ENCODE measurements at places on chromosomes 2 and 18. TPM values are rescaled to one million over a fixed set of nuclear protein-coding genes. Genes with fewer than 3 reads are reported as not detected.

POTEI gene
- 4.0 TPM for total RNA-seq

MAB21L4 gene
- 2.9 TPM for total RNA-seq

DNA sequence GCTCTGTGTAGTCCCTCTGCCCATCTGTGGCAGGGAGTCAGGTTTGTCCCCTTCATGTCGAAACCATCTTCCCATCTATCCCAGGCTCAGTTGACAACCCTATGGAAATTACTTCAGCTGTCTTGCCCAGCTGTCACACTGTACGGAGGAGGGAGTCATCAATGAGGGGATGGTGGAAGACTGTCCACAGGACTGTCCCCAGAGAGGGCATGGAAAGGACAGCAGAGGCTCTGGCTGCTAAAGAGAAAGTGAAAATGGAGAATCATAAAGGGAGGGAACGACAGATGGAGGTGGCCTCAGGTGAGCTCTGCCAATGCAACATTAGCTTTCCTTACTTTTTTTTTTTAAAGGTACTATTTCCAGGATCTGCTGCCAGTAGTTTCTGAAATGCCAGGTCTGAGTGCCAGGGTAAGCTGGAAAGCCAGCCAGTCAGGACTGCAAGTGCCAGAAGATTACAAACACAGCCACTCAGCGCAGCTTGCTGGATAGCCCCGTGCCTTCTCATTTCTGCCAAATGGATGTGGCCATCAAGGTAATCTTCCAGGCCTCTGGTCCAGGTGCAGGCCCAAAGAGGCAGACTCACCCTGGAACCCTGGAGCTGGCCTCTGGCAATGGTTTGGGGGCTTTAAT is 192.8 kb downstream of the AGPS start:
- H3K4me3 ChIP-seq: no peak overlapping the region
- H3K27ac ChIP-seq: no peak overlapping the region
- peaks cover 4% of the 10 kb centered on the region for H3K4me1 ChIP-seq
- no peak for DNase-seq

DNA sequence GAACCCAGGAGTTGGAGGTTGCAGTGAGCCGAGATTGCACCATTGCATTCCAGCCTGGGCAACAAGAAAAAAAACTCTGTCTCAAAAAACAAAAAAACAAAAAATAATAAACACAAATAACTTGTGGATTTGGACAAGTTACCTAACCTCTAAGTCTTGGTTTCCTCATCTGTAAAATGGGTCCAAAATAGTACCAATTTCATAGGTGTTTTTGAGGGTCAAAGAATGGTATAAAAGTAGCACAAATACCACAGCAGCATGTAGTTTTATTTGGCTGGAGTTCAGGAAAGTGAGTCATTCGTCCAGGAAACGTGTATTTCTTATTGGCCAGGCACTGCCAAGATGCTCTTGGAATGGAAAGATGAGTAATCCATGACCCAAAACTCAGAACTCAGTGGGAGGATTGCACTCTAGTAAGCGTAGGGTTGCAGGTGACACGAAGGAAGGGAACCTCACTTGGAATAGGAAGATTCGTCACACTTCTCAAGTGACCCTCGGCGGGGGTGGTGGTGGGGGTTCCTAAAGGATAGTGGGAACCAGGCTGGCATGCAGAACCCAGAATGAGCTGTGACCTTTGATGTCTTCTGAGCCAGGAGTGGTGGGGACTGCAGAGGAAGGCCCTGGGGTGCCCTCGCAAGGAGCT is 24.4 kb downstream of the GRHL1 start:
- no peaks in the 10 kb centered on the region for H3K36me3 ChIP-seq
- H3K4me1 ChIP-seq: peaks cover 8% of the 10 kb centered on the region
- DNase-seq: no peak
- no peaks in the 10 kb centered on the region for H3K27me3 ChIP-seq
- no peak overlapping the region for H3K4me3 ChIP-seq

DNA sequence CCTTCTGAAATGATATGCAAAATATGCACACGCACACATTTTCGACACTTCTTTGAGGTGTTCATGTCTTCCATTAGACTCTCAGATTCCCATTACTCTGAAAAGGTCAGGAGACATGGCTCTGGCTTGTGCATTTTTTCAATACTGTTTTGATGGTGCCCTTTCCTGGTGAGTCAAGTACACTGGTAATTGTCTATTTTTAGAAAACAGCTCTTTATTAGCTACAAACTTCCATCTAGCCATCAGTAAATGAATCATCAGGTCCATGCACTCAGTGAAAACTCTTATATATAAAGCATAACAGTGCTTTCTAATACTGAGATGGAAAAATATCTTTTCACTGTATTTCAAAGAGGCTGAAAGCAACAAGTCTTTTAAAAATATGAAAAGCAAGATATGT is 194.9 kb downstream of the GALNT1 start:
- DNase-seq: no peak
- no peaks in the 10 kb centered on the region for H3K27me3 ChIP-seq
- H3K4me1 ChIP-seq: no peaks in the 10 kb centered on the region
- no peak overlapping the region for H3K27ac ChIP-seq

GRCh38 chr2:44267796-44268648 is 7.3 kb upstream of the SLC3A1 start:
- H3K4me1 ChIP-seq: no peaks in the 10 kb centered on the region
- H3K4me3 ChIP-seq: no peak overlapping the region

DNA sequence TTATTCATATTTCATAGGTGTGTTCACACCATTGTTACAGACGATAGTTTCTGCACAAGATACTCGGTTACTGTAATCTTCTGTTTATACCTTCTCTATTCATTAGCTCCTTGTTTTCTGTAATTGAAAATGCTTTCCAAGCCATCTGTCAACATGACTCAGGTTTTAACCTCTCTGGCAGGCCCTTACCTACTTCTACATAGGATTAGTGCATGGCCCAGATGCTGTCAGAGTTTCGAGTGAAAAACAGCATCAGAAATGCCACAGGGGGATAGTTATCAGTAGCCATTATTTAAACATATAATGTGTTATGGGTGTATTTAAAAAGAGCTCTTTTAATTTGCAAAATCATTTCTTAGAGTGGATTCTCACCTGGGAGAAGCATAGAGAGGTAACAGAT is 596.4 kb downstream of the FBXO15 start:
- no peaks in the 10 kb centered on the region for H3K27me3 ChIP-seq
- H3K36me3 ChIP-seq: no peaks in the 10 kb centered on the region
- H3K4me3 ChIP-seq: no peak overlapping the region
- no peak overlapping the region for H3K27ac ChIP-seq
- no peak for DNase-seq
- H3K4me1 ChIP-seq: no peaks in the 10 kb centered on the region

DNA sequence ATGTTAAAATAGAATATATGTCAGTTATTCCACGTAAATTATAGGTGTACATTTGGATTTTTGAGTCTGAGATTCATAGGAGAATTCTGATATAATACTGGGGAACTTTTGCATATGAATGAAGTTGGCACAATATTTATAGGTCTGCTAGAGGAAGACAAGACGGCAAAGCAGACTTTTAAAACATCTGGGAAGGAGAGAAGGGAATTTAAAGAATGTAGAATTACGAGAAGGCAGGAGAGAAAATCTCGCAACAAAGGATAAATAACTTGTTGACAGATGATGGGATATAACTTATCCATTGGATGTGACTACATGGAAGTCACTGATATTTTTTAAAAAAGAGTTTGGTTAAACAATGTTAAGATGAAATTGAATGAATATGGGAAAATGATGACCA is 615.6 kb downstream of the ERBB4 start:
- H3K4me1 ChIP-seq: no peaks in the 10 kb centered on the region
- no peak overlapping the region for H3K4me3 ChIP-seq
- no peaks in the 10 kb centered on the region for H3K27me3 ChIP-seq
- no peak for DNase-seq
- H3K36me3 ChIP-seq: no peaks in the 10 kb centered on the region
- no peak overlapping the region for H3K27ac ChIP-seq

- no peak overlapping the region for H3K4me3 ChIP-seq
- no peaks in the 10 kb centered on the region for H3K4me1 ChIP-seq
- no peaks in the 10 kb centered on the region for H3K36me3 ChIP-seq
- H3K27ac ChIP-seq: no peak overlapping the region
Observed at GRCh38 chr18:47422524-47422923, 171.1 kb upstream of the SKOR2 start.
